ENCODE measurements at places on chromosomes 7 and 10.
A peak's percentile ranks its signal among the peaks of the same experiment; 100 is the strongest.

GRCh38 chr7:15087771-15088170, 185.2 kb upstream of the DGKB start:
- DNase-seq = no peak

DNA sequence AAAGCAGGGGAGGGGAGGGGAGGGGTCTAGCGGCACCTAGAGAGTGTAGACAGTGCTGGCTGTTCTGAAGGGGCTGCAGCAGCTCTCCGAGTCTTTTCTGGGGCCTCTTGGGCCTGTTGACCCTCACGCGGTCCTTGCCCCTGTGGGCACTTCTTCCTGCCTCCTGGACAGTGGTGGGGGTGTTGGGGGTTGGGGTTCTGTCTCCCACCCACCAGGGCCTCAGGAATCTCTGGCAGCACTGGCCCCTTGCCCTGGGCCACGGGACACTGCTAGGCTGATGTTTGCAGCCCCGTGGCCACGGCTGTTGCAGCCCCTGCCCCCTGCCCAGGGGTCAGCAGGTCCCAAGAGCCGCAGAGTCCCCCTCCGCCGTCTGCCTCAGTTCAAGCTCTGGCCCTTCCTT, 68.9 kb upstream of the INPP5A start:
- no peak for DNase-seq

GRCh38 chr7:3558400-3558799, 257.3 kb downstream of the SDK1 start:
- no peak for DNase-seq

- DNase-seq = peak; percentile 87
Measured at GRCh38 chr10:12448729-12449391, 99.5 kb downstream of the CAMK1D start.

DNA sequence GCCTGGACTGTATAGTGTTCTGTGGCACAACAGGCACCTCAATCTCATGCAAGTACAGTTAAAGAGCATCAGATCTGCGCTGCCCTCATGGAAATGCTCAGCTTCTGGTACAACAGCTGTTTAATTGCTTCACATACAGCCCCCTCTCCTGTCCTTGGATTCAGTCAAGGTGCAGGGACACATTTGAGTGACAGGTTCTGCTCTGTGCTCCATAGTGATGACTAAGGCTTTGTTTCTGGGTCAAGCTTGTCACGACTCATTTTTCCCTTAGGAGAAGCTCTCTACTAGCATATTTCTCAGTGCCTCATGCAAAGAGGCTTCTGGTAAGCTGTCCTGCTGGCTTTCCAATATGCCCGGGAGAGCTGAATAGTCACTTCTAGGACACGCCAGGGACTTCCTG, 26.8 kb upstream of the MYO3A start:
- no peak for DNase-seq

DNA sequence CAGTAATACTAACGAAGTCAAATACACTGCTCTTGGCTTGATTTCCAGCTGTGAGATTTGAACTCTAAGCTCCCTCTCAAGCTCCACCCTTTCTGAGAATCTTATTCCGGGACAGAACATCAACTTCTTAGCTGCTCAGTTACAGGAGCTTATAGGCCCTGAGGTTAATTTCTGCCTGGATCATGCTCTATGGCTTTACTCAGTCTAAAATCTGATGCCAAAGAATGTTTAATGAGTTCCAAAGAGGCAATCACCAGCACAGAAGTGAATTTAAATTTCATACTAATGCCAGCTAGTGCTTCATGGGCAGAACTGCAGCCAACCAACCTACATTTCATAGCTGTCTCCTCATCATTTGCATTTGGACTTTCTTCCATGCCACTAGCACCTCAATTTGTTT, 707.2 kb downstream of the MAGI2 start:
- DNase-seq = no peak

DNA sequence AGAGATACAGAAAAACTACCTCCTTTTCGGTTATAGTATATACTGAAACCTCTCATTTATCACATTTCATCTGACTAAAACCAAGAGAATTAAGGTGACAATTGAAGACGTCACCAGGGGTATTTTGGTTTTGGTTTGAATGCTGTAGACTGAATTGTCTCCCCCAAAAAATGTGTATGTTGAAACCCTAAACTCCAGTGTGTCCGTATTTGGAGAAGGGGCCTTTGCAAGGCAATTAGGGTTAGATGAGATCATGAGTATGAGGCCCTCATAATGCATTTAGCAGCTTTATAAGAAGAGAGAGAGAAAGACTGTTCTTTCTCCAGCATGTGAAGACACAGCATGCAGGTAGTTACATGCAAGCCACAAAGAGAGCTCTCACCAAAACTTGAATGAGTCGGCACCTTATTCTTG, 59.5 kb downstream of the CACNA2D1 start:
- no peak for DNase-seq

Measured in CD4-positive, alpha-beta memory T cell (primary cell).